ENCODE measurements at places on chromosomes 7 and 10. TPM values are rescaled to one million over a fixed set of nuclear protein-coding genes. Genes with fewer than 3 reads are reported as not detected.

- DNase-seq: peak; percentile 88
- H3K4me1 ChIP-seq: peaks cover 4% of the 10 kb centered on the region
- peak overlapping the region; percentile 25 for H3K27ac ChIP-seq
- H3K36me3 ChIP-seq: peaks cover 8% of the 10 kb centered on the region
- no peak overlapping the region for H3K4me3 ChIP-seq
These were observed 14.7 kb upstream of the MICALL2 start for GRCh38 chr7:1473864-1474512.

GRCh38 chr7:90404777-90405176, 1.5 kb downstream of the CLDN12 start:
- no peak for DNase-seq
- no peak overlapping the region for H3K4me3 ChIP-seq
- no peaks in the 10 kb centered on the region for H3K36me3 ChIP-seq
- H3K27me3 ChIP-seq: no peaks in the 10 kb centered on the region
- H3K27ac ChIP-seq: peak overlapping the region; percentile 97
- H3K4me1 ChIP-seq: no peaks in the 10 kb centered on the region

DNA sequence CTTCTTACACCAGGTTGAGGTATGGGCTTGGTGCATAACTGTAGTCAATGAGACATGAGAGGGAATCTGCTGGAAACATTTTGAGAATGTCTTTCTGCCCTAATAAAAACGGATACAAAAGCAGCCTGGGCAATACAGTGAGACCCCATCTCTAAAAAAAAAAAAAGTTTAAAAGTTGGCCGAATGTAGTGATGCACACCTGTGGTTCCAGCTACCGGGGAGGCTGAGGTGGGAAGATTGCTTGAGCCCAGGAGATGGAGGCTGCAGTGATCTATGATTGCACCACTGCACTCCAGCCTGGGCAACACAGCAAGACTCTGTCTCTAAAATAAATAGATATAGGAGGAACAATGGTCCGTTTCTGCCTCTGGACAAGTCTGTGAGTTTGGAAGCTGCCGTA, 81.5 kb upstream of the FAM171A1 start:
- H3K27ac ChIP-seq: no peak overlapping the region
- H3K27me3 ChIP-seq: no peaks in the 10 kb centered on the region
- H3K4me1 ChIP-seq: no peaks in the 10 kb centered on the region

DNA sequence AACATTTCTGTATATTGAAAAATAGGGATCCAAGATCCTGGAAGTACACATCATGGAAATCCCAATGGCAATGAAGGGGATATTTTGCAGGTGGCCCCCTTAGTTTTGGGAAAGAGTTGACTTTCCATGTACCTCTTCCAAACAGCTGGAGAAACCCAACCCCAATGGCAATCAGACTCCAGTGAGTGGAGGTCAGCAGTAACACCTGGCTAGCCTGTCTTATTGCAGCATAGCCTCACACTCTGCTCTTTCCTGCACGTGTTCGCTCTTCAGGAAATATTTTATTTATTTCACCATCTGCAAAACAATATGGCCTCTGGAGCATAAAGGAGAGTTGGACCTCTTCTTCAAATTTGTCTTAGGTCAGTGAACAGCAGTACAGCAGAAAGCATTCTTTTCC, 340.0 kb upstream of the NRP1 start:
- no peaks in the 10 kb centered on the region for H3K36me3 ChIP-seq
- H3K27ac ChIP-seq: no peak overlapping the region
- no peak overlapping the region for H3K4me3 ChIP-seq
- no peaks in the 10 kb centered on the region for H3K27me3 ChIP-seq
- no peaks in the 10 kb centered on the region for H3K4me1 ChIP-seq

DNA sequence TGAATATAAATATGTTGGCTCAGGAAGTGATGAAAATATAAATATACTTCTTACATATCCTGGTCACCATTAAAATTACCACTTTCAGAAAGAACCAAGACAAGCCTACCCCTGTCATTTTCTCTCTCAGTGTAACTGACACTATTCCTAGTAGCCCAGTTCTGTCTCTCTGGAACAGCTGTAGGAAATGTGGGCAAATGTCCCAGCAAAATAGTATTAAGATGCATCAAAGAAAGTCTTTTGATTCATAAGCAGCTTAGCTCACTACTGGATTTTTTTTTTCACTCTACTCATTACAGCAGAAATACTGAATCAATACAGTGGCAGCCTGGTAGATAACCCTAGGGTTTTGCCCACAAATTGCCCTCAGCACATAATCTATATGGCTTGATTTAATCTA, 290.9 kb downstream of the DNAJB9 start:
- no peak overlapping the region for H3K27ac ChIP-seq
- H3K4me1 ChIP-seq: no peaks in the 10 kb centered on the region
- H3K27me3 ChIP-seq: no peaks in the 10 kb centered on the region
- no peak for DNase-seq
- no peaks in the 10 kb centered on the region for H3K36me3 ChIP-seq
- H3K4me3 ChIP-seq: no peak overlapping the region

DNA sequence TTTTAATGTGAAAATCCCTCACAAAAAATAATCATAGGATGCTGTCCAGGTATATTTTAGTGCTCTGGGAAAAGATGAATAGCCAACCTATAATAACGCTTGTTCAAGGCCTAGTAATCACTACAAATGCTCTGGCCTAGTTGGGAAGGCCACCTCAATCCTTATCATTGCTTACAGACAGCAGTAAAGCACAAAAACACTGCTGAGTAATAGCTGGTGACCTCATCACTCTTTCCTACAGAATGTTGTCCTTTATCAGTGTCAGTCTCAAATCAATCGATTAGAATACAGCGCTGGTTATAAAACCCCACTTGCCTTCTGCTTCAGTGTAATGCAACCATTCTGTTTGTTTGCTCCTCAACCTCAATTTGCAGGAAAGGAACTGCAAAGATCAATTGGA, 72.6 kb upstream of the STEAP1 start:
- H3K36me3 ChIP-seq: no peaks in the 10 kb centered on the region
- no peaks in the 10 kb centered on the region for H3K27me3 ChIP-seq
- H3K4me1 ChIP-seq: no peaks in the 10 kb centered on the region

DNA sequence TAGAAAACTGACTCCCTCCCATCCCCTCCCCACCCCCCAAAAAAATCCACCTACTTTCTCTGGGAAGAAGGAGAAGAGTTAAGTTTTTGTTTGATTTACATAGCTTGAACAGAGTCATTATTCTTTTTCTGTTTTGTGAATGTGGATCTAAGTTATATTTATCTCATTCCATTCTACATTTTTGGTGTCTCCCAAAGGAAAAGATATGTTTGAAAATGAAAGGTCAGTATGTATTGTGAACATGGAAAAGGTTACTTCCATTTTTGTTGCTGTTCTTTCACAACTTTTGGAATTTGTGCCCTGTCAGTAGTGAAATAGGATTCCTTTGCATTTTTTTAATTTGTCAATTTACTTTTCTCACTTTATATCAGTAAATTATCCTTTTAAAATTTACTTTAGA, 547.9 kb downstream of the SUGCT start:
- H3K36me3 ChIP-seq: no peaks in the 10 kb centered on the region
- no peak overlapping the region for H3K27ac ChIP-seq
- no peak for DNase-seq
- H3K27me3 ChIP-seq: no peaks in the 10 kb centered on the region

The ZNF277 gene
- 30.8 TPM for total RNA-seq

The DGKI gene
- 4.1 TPM for total RNA-seq

The BBS9 gene
- total RNA-seq: 43.6 TPM

The GARIN1A gene
- 3.4 TPM for total RNA-seq

DNA sequence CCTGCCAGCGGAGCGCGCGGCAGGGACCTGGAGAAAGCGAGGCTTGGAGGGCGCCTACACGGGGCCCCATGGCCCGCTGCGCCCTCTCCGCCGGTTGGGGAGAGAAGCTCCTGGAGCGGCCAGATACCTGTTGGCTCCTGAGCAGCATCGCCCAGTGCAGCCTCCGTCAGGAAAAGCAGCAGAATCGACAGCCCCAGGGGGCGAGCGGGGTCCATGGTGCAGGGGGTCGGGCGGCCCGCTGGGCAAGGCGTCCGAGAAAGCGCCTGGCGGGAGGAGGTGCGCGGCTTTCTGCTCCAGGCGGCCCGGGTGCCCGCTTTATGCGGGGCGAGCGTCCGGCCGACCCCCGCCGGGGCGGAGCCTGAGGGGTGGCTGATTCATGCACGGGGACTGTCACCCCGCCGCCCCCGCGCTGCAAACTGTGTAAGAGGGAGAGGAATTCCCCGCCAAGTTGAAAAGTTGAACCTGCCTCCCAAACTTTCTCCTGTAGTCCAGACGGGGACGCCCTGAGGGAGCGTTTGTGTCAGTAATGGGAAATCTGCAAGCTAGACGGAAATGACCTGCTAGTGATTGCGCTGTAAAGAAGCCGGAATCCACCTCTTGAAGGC, at the start of gene TFPI2:
TSS of gene TFPI2 (minus strand) at position 290 of the 605 bp plus-strand sequence. CDS start at position 215, 75 bp downstream.
- H3K4me1 ChIP-seq: no peaks in the 10 kb centered on the region
- H3K27me3 ChIP-seq: no peaks in the 10 kb centered on the region
- H3K4me3 ChIP-seq: peak within 1 kb of the TSS; percentile 43
- DNase-seq: peak; percentile 27
- H3K36me3 ChIP-seq: no peaks in the 10 kb centered on the region

- no peak overlapping the region for H3K27ac ChIP-seq
- H3K4me1 ChIP-seq: no peaks in the 10 kb centered on the region
- H3K27me3 ChIP-seq: no peaks in the 10 kb centered on the region
- H3K36me3 ChIP-seq: no peaks in the 10 kb centered on the region
These were observed 108.5 kb downstream of the SND1 start for GRCh38 chr7:127760436-127761031.

Measured in breast epithelium (tissue), 4 donors.